NCI-H345 (cell line): ENCODE measurements at places on chromosomes 11 and 22.

DNA sequence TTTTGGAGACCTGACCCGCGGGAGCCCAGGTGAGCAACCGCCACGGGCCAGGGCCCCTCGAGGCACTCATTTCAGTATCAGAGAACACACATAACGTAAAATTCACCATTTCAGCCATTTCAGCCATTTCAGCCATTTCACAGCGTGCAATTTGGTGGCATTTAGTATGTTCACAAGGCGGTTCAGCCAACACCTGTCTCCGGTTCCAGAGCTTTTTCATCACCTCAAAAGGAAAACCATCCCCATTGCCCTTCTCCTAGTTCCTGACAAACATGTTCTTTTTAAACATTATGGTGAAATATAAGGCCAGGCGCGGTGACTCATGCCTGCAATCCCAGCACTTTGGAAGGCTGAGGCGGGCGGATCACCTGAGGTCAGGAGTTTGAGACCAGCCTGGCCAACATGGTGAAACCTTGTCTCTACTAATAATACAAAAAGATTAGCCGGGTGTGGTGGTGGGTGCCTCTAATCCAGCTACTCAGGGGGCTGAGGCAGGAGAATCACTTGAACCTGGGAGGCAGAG, 119.3 kb downstream of the KCNQ1 start:
- DNase-seq: no peak

- no peak for DNase-seq
Observed at GRCh38 chr11:112582366-112582765, 321.7 kb upstream of the PLET1 start.

DNA sequence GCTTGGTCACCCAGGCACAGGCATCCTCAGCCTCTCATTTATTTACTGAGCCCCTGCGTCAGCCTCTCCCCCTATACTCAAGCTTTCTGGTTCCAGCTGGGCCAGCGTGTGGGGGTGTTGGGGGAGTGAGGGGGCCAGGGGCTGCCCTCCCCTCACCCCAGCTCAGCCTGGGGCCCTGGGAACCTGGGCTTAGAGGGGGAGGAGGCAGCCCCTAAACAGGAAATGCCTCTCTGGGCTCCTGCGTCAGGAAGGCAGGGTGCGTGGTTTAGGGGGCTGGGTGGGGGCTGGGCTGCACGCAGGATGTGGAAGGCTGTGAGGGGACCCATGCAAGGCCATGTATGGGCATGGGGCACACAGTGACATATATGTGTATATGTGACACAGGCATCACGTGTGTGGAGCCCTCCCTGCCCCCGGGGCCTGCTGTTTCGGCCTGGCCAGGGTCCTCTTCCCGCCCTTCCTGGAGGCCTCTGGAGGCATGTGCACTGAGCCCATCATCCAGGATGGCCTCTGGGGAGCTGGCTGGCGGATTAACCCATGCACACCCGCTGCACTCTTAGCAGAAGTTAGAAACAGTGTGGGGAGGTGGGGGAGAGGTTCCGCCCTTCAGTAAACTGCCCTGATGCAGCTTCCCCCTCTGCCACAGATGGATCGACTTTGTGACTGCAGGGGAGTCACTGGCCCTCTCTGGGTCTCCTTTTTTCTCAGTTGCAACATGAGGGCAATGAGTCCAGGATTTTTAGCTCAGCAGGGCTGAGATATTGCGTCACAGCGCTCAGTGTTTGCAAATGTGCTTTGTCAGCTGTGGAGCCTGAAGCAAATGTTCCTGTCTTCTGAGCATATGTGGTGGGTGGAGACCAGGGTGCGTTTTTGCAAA, 1.1 kb upstream of the CD248 start:
- DNase-seq: no peak

DNA sequence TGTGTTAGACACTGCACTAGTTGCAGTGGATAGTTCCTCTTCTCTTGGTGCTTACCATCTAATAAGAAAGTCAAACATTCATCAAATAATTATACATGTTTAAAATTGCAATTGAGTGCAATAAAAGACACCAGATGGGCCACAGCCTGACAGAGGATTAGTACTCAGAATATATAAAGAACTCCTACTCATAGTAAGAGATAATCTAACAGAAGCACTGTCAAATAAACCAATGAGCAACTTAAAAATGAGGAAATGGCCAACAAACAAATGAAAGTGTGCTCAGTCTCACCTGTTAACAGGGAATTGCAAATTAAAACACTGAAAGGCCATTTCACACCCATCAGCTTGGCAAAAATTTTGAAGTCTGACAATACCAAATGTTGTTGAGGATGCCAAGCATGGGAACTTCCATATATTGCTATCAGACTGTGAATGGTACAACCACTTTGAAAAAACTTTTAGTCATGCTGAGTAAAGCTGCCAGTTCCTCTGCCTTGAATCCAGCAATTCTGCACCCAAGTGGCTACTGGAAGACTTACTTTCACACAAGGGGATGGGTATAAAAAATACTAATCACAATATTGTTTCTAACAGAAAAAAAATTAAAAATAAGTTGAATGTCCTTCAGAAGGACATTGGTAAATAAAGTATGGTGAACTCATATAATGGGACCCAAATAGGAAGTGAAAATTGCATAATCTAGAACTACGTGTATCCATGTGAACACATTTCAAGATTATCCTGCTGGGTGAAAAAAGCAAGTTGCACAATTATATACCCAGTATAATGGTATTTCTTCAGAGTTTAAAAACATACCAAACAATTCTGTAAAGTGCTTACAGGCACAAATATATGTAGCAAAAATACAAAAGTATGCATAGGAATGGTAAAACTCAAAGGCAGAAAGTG, 41.4 kb upstream of the CREB3L1 start:
- no peak for DNase-seq

- DNase-seq: no peak
Observed at GRCh38 chr22:45422237-45422983, 8.9 kb downstream of the RIBC2 start.
